AG08396 (cell line): ENCODE measurements at places on chromosomes 1 and 21.

GRCh38 chr1:43529206-43529731 lies 1.4 kb upstream of the PTPRF start:
- peak; percentile 90 for DNase-seq

GRCh38 chr21:40717028-40717427 lies 129.9 kb downstream of the DSCAM start:
- no peak for DNase-seq

- no peak for DNase-seq
Observed at GRCh38 chr1:87330057-87330884, 1.6 kb downstream of the LMO4 start.

- DNase-seq, result no peak
Observed at GRCh38 chr1:117169871-117170596, 40.7 kb downstream of the VTCN1 start.

GRCh38 chr21:42556960-42557359 lies 43.3 kb downstream of the SLC37A1 start:
- no peak for DNase-seq

DNA sequence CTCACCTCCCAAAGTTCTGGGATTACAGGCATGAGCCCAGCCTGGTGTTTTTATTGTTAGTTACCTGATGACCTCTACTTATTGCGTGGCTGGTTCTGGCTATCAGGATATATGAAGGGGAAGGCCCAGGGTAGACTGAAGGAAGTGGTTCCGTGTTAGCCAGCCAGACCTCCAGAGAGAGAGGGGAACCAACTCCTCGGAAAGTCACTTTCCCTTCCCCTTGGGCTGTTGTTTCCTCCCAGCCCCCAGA lies 2.5 kb upstream of the RCSD1 start:
- no peak for DNase-seq
